ENCODE measurements at places on chromosomes 7 and 10.

DNA sequence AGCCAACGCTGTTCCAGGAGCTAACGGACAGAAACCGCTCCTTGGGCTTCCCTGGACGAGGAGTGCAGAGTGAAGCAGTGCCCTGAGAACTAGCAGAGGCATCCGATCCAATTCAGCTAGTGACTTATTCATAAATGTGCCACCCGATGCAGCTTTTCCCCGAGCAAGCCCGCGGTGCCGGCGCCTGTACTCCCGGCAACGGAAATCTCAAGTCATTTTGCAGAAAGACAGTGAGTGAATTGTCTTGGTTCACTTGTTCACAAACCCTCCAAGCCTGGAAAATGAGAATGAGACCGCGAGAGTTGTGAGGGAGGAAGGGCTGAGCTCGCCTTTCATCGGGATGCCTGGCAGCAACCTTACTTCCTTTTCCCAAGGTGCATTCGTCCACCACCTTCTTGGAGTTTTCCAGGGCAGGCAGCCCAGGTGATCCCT is 87.5 kb downstream of the COBL start:
- DNase-seq: no peak

GRCh38 chr7:6496842-6497636 is 49.3 kb upstream of the DAGLB start:
- no peak for DNase-seq

GRCh38 chr10:124547647-124548168 is 86.1 kb downstream of the LHPP start:
- no peak for DNase-seq

DNA sequence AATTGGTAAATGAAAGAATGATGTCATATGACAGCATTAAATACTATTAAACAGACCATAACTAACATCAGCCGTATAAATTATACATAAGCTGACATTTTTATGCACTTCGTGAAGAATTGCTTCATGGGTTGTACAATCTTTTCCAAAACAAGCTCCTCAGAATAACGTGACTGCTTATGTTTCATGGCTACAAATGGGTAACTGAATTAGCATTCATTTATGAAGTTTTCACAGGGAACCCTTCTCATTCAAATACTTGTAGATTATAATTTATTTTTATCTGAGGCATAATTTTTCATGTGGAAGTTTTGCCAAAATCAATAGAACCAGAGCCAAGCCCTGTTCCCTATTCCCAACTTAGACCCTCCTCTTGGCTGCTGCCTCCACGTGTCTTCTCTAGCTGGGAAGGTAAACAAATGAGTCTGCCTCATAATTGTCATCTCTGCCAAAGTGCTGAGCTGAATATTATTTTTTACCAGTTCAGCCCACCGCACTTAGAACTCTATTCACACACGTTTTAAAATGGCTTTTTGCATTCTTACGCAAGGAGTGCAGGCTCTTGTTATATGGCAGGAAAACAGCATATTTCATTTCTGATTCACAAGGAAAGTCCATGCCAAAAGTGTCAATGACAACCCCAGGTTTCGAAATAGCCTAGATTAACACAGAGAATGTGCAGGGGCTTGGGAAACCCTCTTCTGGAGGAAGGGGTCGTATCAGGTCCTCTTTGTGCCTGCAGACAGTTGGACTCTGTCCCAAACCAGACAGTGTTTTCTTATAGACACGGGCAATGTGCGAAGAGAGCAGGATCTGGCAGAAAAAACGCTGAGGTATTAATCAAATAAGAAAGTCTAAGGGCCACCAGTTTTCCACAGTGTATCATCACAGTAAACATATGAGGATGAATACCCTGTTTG is 370.7 kb upstream of the MGMT start:
- DNase-seq: no peak

DNA sequence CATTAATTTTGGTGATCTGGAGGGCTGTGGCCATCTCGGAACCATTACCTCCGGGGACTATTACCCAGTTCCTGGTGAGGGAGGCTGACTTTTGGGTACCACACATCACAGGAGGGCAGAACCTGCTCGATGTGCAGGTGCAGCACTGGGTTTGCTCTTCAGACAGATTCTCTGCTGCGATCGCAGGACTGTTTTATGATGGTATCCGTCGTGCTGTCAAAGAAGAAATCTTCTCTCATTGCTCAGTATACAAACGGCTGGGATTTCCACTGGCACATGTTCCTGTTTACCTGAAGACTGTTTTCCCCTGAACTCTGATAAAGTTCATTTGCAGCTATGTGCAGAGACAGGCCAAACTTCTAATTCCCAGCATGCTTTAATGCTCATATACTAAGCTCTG is 27.2 kb upstream of the SHH start:
- no peak for DNase-seq

GRCh38 chr10:1122349-1122748 is 66.2 kb downstream of the WDR37 start:
- no peak for DNase-seq

GRCh38 chr7:143287339-143287934 is 714 bp upstream of the CASP2 start:
- no peak for DNase-seq

DNA sequence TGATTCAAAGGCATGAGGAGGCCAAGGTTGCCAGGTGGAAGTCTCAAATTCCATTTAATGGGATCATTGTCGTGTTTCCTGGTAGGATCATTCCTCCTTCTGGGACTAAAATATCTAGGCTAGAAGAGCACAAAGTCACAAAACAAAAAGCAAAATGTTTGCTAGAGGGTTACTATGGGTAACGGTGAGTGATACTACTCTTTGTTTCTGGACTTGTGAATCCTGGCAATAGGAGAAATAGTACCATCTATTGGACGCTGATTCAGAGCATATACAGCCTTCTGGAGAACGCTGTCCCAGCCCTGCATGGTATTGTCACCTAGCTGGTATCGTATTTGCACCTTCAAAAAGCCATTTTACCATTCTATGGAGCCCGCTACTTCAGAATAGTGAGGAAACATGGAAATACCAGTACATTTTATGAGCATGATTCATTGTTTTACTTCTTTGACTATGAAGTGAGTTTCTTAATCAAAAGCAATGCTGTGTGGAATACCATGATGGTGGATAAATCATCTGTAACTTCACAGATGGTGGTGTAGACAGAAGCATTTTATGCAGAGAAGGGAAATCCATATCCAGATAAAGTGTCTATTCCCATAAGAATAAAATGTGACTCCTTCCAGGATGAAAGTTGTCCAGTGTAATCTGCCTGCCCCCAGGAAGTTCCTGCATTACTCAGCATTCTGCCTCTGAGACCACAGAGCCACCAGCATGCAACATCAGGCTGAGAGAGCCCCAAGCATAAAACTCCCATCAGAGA is 361.0 kb downstream of the ETV1 start:
- no peak for DNase-seq

DNA sequence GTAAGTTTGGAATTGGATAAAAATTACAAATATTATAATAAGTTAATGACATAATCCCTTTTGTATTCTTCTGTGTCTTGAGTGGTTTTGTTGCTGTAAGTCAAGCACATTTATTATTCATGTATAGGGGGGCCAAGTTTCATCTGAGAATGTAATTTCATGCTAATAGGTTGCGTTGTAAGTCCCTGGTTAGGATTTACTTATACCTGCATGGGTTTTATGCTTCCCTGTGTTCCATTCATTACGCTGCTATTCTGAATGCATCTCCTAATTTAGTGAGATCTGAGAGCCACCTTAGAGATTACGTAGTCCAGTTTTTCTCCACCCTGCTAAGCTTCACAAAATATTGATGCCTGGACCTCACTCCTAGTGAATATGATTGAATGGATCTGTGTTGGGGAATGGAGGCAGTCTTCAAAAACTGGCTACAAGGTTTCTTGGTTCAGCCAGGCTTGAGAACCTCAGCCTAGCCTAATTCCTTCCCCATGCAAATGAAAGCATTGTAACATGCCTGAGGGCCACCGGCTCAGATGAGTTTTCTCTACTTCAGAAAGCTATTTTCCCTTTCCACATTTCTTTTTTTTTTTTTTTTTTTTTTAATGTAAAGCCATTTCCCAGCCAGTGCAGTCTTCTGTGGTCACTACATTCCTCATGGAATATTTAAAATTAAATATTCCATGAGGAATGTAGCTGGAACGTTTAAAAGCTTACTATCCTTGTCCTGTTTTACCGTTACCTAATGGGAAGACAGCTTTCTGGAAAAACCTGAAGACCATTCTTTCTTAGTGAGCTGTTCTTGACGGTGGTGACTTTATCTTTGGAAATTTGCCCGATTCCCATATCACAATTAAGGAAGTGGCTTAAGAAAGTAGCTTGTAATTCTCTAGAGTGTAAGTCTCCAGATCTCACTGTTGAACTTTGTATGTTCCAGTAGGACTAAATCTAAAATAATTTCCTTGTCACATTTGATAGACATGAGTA is 16.0 kb downstream of the PAPSS2 start:
- no peak for DNase-seq

- no peak for DNase-seq
These were observed 367.1 kb downstream of the DPP6 start for GRCh38 chr7:154419344-154419743.

- no peak for DNase-seq
These were observed 22.1 kb downstream of the RAB18 start for GRCh38 chr10:27526242-27526641.

- no peak for DNase-seq
These were observed 76.0 kb upstream of the PDGFA start for GRCh38 chr7:595621-596010.

DNA sequence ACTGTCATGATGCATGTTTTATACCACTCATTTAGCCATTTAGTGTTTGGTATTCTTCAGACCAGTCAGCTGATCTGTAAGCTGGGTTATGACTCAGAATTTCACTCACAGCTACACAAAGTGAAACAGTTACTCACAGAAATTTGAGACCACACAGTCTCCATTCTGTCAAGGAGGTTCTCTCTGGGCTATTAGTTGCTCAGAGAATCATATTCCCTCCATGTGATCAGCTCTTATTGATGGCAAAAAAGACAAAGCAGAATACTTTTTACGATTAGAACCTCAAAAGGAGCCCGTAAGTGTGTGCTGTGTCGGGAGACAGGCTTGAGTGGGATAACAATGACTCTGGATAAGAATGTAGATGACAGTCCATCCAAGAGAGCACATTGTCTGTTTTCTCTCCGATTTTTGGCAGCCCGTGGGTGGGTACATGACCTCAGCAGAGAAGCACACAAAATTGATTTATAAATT is 277.6 kb upstream of the SORCS1 start:
- no peak for DNase-seq

DNA sequence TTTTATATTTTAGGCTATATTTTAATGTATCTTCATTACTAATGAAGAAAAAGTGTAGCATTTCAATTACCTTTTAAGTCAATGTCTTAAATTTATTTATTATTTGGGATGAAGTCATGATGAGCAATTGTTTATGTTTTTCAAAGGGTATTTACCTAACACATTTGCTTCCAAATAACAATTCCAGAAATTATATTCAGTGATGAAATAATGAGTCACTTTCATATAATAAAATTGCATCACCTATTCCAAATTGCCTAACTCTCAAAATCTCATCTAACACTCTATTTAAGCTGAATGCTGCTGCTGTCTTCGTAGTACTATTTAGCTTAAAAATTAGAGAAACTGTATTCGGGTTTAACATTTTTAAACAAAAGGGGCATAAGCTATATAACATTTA is 97.7 kb downstream of the PRKG1 start:
- no peak for DNase-seq

DNA sequence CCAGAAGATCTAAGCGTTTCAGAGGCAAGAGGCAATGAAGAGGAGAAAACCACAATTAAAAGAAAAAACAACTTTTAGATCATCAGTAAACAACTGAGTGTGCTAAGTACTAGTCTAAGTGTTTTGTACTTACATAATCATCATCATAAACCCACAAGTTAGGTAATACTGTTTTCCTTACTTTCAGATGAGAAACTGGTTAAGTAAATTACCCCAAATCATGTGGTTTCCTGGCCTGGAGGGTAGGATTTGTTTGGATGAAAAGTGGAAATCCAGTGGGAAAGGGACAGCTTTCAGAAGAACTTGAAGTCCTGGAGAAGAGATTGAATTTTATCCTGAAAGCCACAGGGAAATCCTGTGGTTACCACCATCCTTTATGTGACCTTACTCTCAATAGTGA is 463.3 kb downstream of the LRMDA start:
- no peak for DNase-seq

DNA sequence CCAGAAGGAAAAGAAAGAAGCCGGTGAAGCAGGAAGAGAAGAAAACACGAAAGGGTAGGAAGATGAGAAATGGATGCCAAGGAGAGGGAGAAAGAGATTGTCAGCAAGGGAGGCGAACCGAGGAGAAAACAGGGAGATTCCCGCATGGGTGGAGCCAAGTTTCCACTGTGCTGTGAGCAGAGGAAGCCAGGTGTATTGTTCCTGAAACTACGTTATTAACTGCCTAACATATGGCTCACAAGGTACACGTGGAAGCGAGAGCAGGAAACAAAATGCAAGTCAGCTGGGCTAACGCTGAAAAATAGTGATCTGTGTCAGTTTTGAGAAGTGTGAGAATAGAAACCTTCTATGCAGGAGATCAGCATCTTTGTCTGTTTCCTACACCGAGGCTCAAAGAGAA is 20.4 kb upstream of the HIPK2 start:
- no peak for DNase-seq

DNA sequence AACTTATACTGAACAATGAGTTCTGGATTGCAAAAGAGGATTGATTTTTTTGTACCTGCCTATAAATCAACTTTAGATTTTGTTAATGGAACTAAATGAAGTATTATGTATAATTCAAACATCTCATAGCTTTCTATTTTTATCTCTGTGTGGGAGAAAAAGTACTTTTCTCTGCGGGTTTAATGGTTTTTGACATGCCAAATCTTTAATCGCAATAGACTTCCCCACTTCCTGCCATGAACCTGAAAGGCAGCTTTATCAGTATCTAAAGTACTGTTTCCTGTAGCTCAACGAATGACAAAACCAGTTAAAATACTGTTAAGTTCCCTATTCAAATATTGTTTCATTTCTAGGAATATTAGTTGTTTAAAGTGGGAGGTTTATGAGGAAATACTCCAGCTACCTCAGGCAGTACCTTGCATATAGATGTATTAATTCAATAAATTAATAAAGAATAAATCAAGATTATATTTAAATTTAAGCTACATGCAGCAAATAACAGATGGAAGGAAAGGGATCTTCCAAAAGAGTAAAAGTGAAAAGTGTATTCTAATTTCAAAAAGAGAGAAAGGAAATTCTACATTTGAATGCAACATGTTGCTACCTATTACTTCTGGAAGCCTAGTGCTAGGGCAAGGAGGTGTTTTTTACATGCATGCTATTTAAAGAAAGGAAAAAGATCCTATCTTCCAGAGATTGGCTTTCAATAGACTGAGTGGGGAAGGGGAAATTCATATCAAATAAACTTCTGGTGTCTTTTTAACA is 75.9 kb downstream of the SVOPL start:
- no peak for DNase-seq

Data from activated CD4-positive, alpha-beta T cell treated with anti-CD3 and anti-CD28 coated beads, Interleukin-2, amount 50 U/mL, for 24 hours (primary cell).